ENCODE measurements at places on chromosomes 3 and 15. TPM values are rescaled to one million over a fixed set of nuclear protein-coding genes. Genes with fewer than 3 reads are reported as not detected.

SYNPR gene
- total RNA-seq, result not detected

GRAMD2A gene
- total RNA-seq, result not detected

C2CD4A gene
- 0.23 TPM for total RNA-seq

ACOX2 gene
- not detected for total RNA-seq

MESP2 gene
- not detected for total RNA-seq

MAPKAPK3 gene
- total RNA-seq, result 146 TPM

GLDN gene
- not detected for total RNA-seq

SLITRK3 gene
- not detected for total RNA-seq

TNIK gene
- 61.7 TPM for total RNA-seq

FBXO40 gene
- not detected for total RNA-seq

XRN1 gene
- 100 TPM for total RNA-seq

RAB43 gene
- total RNA-seq, result 46.3 TPM

VILL gene
- total RNA-seq, result 18.4 TPM

ZNF385D gene
- total RNA-seq, result not detected

LEKR1 gene
- total RNA-seq, result 1.6 TPM

THOC7 gene
- total RNA-seq, result 78.4 TPM

MEIS2 gene
- total RNA-seq, result not detected

KCTD6 gene
- 9.4 TPM for total RNA-seq

TGM4 gene
- total RNA-seq, result not detected

COL6A5 gene
- 0.03 TPM for total RNA-seq

RBP2 gene
- not detected for total RNA-seq

ZNF619 gene
- 10.5 TPM for total RNA-seq

ACP3 gene
- total RNA-seq, result not detected

HESX1 gene
- 0.98 TPM for total RNA-seq

ZMYND10 gene
- total RNA-seq, result 3.2 TPM

BOC gene
- total RNA-seq, result not detected

OXNAD1 gene
- total RNA-seq, result 27.1 TPM

GPR27 gene
- 3.1 TPM for total RNA-seq

FBXO45 gene
- 19.7 TPM for total RNA-seq

GNAT1 gene
- total RNA-seq, result not detected

Measured in activated CD4-positive, alpha-beta memory T cell treated with anti-CD3 and anti-CD28 coated beads, Interleukin-2, amount 10 ng/mL, durations not matched to agents 7 days and 5 days (primary cell).